ENCODE measurements at places on chromosomes 1 and 21. TPM values are rescaled to one million over a fixed set of nuclear protein-coding genes. Genes with fewer than 3 reads are reported as not detected.
A peak's percentile ranks its signal among the peaks of the same experiment; 100 is the strongest.

Gene UBIAD1
- 11.2 TPM for total RNA-seq

Gene PLA2G2D
- total RNA-seq: not detected

Gene COL18A1
- 51.6 TPM for total RNA-seq

Gene SLX9
- total RNA-seq: 66.5 TPM

Gene WNT9A
- 0.73 TPM for total RNA-seq

Gene TSPAN1
- 1.1 TPM for total RNA-seq

Gene CACHD1
- 4.9 TPM for total RNA-seq

Gene CYP4Z1
- 0.97 TPM for total RNA-seq

DNA sequence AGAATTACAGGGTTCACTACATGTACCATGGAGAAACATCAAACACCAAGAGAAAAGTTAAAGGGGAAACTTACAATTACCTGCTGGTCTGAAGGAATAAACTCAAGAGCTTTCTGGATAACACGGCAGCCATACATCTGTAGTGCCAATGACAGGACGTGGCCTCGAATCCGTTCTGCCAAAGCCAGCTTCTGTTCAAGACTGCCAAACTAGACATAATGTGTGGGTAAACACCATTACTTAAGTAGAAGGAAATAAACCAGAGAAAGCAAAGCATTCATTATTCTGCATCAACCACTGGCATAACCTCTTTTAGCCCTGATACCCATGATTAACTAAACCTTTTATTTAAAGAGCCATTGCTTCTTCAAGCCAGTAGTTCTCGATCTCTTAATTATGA is 41.5 kb upstream of the SDC3 start:
- DNase-seq: no peak

GRCh38 chr1:156746406-156746727 is 5.1 kb downstream of the HDGF start:
- DNase-seq: no peak

- DNase-seq: no peak
Observed at GRCh38 chr1:186780076-186780475, 48.7 kb upstream of the PLA2G4A start.

- DNase-seq: no peak
Observed at GRCh38 chr1:186722711-186723309, 42.6 kb upstream of the PTGS2 start.

DNA sequence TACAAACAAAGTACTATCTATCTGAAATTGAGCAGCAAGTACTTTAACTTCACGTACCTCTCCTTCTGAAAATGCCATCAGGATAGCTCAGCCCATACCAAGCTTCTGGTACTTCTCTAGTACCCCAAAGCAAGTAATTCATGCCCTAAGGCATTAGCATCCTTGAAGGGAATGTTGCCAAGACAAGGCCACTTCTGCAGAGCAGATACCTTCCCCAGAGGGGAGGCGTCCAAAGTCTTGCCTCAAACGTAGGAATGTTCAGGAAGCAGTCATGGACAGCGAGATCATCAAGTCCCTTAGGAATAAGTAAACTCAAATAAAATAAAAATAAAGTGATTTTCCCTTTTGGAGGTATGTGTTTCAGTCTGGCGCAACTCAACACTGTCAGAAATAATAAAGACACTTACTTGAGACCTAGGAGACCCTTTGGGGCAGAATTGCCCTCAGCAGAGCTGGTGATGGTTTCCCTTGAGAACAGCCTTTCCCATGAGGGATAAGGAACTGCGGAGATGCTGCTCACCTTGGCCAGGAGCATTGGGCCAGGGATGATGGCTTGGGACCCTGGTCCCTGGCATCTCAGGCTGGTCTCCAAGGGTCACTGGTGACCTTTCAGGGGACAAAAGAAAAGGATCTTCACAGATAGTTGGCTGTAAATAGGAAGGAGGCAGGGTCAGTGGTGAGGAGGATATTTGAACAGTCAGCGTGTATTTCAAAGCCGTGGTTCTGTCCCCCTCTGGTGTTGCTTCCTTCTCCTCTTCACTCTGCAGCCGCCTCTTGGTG is 522.9 kb downstream of the KIF26B start:
- no peak for DNase-seq

DNA sequence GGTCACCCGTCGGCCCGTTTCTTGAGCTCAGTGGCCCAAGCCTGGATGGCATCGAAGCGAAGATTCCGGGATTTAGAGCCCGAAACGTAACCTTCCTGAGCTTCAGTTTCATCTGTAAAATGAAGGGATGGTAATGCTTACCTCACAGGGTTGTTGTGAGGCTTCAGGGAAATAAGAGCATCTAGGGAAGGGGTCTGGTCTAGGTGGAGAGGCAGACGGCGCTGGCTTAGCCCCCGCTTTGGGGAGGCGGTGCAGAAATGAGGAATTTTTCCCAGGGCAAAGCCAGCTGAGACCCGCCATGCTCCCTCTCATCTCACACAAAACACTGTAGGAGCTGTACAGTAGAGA is 717 bp upstream of the MYCL start:
- DNase-seq: no peak

DNA sequence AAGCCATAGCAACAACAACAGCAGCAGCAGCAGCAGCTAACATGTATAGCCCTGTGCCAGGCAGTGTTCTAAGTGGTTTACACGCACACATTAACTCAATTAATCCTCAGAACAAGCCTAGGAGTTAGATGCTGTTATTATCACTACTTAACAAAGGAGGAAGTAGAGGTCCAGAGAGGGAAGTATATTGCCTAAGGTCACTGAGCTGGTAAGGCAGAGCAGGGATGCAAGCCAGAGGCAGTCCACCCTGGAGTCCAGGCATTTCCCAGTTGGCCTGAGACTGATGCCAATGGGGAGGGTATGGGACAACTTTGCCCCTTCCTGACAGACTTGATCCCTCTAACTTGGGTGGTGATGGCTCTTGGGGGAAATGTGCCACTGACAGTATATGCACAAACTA is 6.8 kb downstream of the CDC14A start:
- no peak for DNase-seq

DNA sequence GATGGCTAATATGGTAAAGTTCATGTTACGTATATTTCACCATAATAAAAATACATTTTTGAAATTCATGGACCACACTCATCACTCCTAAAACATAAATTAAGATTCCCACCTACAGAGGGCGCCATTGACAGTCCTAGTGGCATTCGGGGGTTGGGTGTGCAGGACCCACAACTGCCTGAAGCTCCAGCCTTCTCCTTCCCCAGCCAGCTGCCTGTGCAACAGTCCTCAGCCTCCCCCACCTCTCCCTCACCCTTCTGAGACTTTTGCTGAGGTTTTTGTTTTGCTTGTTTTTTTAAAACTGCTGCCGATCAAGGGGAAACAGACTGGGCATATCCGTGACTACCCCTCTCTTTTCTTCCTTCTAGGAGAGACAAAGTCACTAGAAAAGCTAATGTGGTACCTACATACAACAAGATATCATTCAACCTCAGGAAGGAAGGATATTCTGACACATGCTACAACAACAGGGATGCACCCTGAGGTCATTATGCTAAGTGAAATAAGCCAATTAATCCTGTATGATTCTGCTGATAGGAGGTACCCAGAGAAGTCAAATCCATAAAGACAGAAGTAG is 9.2 kb upstream of the EVA1C start:
- DNase-seq: peak; percentile 77

DNA sequence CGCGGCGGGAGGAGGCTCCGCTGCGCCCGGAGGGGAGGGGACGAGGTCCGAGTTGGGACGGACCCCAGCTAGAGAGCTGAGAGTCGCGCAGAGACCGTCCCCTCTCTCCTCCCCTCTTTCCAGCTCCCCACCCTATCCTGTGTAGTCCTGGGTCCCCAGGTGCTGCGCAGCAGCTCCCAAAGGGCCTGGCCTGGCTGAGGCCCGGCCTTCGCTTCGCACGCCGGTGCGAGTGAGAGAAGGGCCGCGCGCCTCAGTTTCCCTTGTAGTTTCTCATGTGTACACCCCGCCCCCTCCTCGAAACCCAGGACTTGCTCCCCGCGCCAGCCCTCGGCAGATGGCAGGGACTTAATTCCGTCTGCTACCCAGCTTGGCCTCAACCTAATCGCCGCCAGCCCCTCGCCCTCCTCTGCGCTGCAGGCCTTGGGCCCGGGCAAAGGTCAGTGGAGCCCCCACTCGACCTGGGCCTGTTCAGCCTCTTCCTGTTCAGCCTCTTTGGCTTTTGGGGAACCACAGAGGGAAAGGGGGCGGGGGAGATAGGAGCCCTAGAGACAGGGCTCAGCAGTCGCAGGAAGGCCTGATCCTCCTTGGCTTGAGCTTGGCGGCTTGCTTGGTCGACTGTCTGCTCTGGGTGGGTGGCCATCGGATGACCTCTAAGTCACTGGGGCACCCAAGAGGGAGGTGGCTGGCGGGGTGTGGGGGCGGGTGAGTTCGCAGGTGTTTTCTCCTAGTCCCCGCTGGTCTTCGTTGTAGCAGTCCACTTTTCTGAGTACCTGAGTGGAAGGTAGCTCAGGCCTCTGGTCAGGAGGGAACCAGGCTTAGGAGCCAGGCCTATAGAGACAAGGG is 1.0 kb downstream of the ZNF687 start:
- no peak for DNase-seq

DNA sequence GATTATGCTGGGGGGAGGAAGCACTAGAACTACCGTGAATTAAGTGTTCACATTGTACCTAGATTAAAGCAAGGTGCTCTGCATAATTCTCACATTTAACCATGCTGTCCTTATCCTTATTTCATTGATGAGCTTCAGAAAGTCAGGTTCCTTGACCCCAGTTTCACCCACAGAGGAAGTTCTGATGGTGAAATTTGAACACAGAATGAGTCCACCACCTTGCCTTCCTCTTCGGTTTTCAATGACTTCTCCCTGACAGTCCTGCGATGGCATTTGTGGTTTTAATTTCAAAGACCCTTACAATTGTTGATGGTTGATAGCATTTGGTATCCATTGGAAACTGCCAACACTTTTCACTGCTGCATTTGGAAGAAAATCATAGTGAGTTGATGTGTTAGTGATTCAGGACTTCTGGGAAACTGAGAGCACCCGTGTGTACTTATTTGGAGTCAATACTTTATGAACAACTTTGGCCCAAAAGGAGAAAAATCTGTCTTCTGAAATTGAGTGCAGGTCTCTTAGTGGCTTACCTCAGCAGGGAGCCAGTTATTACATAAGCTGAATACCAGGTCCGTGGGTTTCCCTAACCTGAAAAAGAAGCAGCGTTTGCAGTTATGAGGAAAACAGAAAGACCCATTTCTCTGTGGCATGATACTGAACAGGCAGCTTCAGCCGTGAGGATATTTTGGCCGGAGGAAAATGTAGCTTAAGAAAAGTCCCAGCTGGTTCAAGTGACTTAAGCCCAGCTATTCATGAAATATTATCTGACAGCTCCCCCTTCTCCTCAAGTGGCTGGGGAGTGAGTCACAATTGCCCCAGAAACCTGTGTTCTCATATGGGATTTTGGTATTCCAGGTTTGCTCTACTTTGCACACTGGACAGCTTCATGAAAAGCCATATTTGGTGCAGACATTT is 47.5 kb downstream of the ROR1 start:
- no peak for DNase-seq

DNA sequence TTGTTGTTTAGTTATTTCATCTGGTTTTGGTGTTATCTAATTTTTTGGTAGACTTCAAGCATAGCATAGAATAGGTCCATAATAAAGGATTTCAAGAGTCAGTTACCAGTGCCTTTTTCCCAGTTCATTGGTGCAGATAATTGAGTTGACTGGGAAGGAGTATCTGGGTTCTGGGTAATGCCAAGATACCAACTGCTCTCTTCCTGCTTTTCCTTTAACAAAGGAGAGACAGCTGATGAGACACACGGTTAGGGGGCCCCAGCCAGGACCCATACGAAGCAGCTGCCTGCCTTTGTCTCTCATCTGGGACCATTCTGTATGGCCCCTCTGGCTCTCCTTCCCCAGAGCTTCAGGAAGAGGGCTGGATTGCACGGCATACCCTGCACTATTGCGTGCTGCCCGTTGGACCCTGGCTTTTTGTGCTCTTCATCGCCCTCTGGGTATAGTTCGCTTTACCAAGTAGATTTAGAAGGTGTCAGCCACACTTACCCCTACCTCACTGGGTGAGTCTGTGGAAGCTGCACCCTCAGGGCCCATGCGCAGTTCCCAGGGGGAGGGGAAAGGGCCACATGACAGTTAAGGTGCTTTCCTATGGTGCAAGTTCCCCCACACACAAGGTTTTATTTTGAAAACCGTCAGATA is 7.0 kb downstream of the NAV1 start:
- DNase-seq: no peak

- DNase-seq: no peak
Observed at GRCh38 chr1:208051651-208052050, 140.7 kb upstream of the CD34 start.

DNA sequence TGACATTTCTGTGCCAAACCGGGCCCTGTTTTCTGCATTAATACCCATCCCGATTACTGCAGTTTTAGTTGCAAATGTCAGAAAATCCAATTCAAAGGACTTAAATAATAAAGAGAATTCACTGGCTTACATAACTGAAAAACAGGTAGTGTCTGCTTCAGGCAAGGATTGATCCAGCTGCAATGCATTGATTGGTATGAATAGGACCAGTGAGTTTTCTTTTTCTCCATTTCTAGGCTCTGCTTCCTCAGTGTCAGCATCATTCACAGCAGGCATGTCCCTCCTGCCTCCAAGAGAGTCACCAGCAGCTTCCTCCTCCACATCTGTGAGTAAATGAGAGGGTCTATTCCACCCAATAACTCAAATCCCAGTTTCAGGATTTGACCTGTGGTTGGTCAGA is 33.7 kb upstream of the ACTL8 start:
- no peak for DNase-seq

DNA sequence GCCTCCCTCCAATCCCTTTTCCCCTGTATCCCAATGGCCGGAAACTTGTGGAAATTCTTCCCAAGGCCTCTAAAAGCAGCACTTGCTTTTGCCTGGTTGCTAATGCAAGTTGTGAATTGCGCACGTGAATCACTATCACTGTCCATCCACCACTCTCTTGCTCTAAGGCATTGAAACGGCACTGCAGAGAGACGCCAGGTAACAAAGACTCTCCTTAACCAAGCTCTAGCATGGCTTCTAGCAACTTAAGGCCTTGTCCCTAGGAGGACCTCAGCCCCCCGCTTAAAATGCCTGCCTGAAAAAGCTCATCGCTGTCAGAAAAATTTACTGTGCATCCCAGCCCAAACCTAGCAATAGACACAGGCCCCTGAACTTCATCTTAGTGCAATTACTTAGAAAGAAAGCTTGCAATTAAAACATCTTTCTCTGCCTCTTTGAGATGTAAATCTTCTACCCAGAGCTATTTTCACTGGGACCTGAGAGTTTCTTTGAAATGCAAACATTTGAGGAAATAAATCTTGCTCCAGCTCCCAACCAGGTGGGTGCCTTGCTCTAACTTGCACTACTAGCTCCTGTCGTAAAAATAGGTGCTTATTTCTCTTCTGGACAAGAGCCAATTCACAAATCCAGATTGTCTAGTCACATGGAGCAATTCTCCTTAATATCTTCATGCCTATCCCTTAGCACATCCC is 32.9 kb upstream of the ITLN2 start:
- no peak for DNase-seq

DNA sequence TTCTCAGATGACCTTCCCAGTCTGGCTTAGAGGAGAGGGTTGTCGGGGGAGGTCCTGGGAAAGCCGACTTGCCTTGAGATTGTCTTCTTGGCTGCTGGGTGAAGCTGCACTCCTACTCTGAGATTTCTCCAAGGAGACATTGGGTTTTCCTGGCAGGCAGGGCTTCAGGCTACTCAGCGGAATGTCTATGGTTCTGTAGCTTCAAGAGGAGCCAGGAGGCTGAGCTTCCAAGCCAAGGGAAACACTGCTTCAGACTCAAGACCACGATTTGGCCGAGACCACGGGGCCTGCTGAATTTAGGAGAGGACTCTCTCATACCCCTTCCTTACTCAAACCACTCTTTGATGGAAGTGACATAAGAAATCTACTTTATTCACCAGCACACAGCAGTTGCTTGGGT is 67.8 kb downstream of the NTMT2 start:
- peak; percentile 75 for DNase-seq

- DNase-seq: no peak
Observed at GRCh38 chr21:18318156-18318555, 73.5 kb downstream of the CHODL start.

Data from Right ventricle myocardium inferior (tissue), 1 donor.